SJSA1 (cell line): ENCODE measurements at places on chromosomes 4 and X.

GRCh38 chr4:121236353-121237068 is 72.4 kb upstream of the TNIP3 start:
- no peak for DNase-seq

DNA sequence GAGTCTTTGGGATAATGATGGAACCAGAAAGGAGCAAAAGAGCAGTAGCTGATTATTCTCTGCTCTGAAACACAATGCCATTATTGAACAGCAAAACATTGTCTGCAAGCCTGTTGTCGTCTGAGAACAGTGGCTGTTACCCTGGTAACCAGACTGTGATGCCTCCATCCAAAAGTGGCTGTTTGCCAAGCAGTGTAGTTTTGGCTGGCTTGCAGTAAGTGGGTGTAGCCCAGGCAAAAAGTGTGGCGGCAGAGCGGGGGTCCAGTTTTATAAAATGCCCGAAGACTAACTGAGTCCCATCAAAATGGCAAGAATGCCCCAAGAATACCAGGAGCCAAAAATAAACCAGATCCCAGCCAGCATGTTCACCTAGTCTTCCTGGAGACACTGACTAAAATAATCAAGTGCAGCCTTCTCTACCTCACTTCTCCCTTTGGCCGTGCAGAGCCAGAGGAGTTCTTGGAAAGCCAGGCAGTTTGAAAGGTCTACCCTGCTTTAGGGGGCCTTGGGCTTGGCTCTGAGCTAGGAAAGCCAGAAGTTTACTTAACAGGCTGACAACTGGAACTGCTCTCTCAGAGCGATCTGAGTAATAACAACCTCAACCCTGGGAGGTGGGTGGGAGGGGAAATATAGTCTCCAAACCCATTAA is 2.6 kb downstream of the PLP1 start:
- no peak for DNase-seq

GRCh38 chr4:178963446-178964045 is 1521.3 kb upstream of the AGA start:
- DNase-seq = no peak

DNA sequence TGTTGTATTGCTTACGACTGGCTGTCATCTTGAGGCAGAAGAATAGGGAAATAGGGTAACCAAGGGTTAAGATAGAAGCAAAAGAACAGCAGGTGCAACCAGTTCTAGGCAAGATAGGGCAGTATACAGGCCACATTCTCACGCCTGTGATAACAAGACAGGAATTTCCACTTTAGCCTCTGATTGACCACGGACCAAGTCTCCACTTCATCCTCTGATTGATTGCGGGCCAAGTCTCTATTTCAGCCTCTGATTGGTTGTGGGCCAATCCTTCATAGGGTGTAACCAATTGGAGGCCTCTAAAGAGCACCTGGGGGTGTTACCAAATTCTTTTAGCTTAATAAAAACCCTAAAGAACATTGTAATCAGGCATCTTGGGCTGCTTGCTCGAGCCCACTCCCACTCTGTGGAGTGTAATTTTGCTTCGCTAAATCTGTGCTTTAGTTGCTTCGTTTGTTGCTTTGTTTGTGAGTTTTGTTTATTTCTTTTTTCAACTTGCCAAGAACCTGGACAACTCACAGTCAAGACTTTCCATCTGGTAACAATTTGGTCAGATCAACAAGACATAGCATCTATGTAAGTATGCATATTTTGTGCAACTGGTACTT is 8.7 kb upstream of the TBC1D9 start:
- DNase-seq = no peak

GRCh38 chrX:13099121-13099520 is 54.7 kb upstream of the FAM9C start:
- DNase-seq = no peak

- no peak for DNase-seq
Measured at GRCh38 chrX:132090403-132091159, 37.2 kb downstream of the FRMD7 start.

DNA sequence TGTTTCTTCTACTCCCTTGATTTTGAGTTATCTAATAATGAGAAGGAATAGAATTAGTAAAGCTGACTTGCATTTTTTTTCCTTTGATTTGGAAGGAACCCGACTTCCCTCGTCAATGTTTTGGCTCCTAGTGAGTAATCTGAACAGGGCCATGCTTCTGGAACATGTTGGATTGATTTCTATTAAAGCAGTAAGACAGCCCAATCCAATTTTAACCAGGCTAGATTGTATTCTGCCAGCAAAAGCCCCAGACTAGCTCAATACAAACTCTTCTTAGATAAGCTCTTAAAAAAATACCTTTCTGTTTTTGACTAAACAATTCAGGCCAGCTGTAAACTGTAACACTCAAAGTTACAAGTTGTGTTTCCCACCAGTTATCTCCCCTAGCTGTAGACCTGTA is 126.2 kb downstream of the IRS4 start:
- no peak for DNase-seq
